ENCODE measurements at places on chromosomes 7 and 10.

GRCh38 chr10:68330852-68331454 lies 911 bp upstream of the HNRNPH3 start:
- no peak for DNase-seq

DNA sequence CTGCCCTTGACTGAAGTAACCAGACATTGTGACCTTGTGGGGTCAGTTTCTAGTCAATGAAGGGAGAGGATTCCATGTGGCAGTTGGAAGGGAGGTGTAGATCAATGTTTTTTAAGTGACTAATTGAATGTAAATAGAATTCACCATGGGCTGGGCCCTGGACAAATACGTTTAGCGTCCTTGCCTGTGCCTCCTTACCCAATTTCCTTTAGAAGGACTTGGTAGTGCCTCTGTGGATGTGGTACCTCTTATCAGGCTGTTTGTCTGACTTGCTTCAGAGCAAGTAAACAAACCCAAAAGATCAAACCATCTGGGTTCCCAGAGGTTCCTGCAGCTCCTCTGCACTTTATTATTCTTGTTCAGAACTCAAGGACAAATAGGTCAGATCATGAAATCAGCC lies 4.3 kb upstream of the KAT6B start:
- DNase-seq: no peak

GRCh38 chr7:101671371-101672356 lies 42.6 kb upstream of the MYL10 start:
- DNase-seq: no peak

DNA sequence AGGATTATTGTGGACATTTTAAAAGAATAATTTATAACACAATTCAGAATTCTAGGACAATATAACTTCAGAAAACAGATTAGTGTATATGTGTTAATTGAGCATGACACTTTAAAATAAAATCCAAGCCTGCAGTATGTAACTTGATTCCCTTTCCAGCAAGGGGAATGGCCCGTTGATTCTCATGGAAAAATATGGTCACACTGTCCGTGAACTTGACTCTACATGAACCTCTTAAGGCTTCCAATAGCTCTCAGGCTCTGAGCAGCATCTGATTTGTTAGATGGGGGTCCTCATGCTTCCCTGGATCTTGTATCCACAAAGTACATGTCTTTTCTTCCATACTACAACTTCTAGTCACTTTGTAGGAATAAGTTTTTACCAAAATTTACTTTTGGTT lies 85.5 kb upstream of the AKR1E2 start:
- DNase-seq: no peak

DNA sequence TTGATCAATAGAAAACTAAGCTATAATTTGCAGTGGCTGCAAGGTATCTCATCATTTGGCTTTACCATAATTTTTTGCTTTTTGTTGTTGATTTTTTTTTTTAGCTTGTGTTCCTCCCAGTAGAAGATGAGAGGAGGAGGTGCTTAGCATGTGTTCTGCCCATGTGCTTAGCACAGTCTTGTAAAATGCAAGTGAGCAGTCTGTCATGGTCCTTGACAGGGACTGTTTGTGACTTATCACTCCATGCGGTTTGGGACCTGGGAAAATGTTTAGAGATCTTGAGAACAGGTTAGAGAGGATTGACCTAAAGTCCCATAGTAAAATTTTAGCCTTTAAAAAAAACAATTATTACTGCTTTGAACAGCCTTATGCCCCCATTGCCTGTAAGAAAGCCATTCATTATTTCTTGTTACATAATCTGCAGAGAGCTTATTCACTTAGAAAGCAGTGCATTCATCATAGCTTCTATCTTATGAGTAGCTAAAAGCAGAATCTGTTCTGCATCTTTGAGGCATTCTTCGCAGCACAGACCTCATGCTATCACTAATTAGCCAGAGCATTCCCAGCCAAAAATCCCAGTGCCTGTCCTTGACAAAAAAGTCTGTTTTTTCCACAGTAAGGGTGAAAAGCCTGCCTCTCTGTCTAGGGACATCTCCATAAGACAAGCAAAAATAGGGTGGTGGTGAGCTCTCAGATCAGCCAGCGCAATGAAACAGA lies 748.7 kb upstream of the GALNT17 start:
- no peak for DNase-seq

GRCh38 chr10:34590793-34591192 lies 224.3 kb downstream of the PARD3 start:
- no peak for DNase-seq

DNA sequence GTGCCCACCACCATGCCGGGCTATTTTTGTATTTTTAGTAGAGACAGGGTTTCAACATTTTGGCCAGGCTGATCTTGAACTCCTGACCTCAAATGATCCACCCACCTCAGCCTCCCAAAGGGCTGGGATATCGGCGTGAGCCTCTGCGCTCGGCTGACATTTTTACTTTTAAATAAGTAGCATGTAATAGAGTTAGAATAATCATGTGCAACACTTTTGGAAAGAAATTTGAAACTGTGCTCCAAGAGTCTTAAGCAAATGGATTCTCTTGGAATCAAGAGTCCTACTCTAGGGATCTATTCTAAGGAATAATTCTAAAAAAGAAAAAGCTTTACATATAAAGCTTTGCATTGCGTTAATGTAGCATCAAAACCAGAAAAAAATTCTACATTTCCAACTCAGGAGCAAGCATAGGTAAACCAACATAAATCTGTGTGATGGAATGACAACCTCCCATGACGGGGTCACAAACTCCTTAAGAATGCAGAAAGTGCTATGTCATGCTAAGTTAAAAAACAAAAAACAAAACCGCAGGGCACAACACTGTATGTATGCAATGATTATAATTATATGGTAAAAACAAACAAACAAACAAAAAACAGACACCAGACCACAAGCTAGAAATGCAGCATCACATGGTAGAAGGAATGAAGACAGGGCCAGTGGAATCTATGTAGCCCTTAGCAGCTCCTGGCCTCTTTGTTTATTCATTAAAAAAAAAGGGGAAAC lies 98.7 kb downstream of the RNF216 start:
- DNase-seq: no peak

- DNase-seq: no peak
Measured at GRCh38 chr10:51894771-51895578, 195.6 kb upstream of the CSTF2T start.

GRCh38 chr10:119538632-119539358 lies 3.7 kb downstream of the RGS10 start:
- DNase-seq: no peak

DNA sequence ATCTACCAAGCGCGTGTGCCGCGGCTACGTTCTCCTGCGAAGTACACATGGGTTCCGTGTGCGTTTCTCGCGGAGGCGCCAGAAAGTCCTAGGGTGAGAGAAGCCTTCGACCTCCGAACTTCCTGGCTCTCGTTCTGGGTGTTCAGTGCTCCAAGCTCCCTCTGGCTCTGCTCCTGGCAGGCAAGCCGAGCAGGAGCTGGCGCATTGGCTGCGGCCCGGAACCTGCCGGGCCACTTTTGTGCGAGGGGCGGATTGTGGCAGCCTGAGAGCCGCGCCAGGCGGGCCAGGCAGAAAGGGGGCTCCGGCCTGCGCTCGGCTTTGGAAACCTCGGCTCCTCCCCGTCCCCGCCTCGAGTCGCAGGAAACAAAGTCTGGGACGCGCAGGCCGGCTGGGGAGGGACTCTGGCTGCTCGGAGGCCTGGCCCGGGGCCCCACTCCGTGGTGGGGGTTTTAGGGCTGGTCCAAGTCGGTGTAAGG lies 9.6 kb downstream of the EMX2 start:
- no peak for DNase-seq

GRCh38 chr7:43756368-43757072 lies 2.0 kb upstream of the BLVRA start:
- no peak for DNase-seq

- DNase-seq: no peak
Measured at GRCh38 chr7:65438598-65438997, 64.9 kb downstream of the ZNF92 start.

DNA sequence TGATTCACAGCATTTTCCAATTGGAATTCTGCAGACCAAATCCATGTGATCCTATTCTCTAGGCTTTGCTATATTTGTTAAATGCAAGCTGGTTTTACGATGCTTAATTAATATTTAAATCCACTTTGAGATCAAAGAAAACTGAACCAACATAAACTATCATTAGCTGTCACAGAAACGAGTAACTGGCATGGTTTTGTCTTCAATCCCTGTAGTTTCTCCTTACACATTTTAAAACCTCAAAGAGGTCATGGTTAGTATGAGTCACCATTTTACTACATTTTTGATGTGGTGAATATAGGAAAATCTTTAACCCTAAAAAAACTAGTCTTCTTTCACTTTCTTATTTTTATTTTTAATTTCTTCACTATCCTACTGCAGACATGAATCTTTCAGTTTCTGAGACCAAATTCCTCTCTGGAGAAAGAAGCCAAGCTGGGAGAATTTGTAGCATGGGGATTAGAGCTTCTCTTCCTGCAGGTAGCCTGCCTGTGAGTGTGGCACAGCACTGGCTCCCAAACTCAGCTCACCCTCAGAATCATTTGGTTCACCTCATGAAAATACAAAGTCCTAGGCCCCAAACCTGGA lies 8.7 kb upstream of the LIPM start:
- DNase-seq: no peak

DNA sequence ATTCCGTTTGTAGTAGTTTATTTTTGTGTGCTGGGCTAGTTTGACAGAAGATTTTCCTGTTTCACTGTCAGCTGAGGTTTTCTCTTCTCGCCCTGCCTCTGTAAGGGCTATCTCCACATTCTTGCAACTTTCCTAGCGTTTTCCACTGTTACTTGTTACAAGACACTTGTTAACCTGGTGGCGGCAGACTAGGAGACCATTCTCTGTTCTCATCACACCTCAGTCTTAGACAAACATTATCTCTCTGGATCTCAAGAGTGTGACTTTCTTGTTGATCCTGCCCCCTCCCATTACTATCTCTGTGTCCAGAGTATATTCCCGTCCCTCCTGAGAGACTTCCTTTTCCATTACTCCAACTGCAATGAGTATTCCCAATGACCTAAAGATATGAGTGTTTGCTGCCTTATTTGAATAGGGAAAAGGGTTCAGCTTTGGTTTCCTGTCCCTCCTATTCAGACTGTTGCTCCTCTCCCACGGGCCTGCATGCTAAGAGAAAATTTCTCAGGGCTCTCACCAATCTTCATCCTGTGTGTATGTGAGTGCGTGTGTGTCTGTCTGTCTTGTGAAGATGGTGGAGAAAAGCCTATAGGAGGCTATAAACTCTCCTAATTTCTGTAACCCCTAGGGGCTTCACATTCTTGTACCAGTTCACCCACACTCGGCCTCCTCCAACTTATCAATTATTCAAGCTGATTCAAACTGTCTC lies 722.4 kb upstream of the POT1 start:
- DNase-seq: no peak

- no peak for DNase-seq
Measured at GRCh38 chr7:49166441-49166840, 242.1 kb downstream of the CDC14C start.

DNA sequence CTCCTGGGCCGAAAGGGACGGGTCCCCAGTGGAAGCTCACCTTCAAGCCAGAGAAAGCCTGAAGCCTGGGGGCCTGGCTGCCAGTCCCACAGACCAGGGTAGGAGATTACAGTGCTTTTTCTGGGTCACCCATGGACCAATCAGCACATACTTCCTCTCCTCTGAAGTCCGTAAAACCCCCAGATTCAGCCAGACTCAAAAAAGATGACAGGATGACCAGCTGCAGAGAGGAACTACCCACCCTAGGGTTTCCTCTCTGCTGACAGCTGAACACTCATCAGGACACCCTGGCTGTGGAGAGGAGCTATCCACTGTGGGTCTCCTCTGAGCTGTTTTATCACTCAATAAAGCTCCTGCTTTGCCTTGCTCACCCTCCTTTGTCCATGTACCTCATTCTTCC lies 78.0 kb downstream of the SAMD9 start:
- no peak for DNase-seq

- DNase-seq: no peak
Measured at GRCh38 chr10:79209340-79209739, 137.9 kb upstream of the PPIF start.

DNA sequence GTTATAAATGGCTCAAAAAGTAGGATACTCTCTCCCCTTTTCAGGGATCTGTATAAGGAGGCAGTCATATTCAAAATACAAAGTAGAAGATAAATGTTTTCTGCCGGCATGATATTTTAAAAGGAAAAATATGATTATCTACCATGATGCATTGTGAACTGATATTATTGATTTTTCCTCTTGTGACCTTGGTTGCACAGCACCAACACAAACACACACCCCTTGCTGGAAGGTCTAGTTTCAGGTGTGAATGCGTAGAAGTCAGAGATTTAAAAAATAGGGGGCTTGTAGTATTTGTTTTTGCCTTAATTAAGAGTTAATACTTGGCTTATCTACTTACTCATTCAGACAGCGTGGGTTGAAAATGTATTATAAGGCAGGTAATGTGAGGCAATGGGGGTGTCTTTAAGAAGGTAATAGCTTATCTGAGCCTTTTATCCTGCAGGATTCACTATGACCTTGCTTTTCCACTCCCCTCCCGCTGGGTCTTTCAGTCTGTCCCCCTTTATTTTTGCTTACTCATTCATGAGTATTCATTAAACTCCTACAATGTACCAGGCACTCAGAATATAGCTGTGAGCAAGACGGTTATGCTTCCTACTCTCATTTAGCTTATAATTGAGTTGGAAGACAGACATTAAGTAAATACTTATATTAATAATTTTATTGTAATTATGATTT lies 390.6 kb downstream of the SDK1 start:
- no peak for DNase-seq

GRCh38 chr10:6301488-6302075 lies 98.8 kb downstream of the PFKFB3 start:
- DNase-seq: no peak

DNA sequence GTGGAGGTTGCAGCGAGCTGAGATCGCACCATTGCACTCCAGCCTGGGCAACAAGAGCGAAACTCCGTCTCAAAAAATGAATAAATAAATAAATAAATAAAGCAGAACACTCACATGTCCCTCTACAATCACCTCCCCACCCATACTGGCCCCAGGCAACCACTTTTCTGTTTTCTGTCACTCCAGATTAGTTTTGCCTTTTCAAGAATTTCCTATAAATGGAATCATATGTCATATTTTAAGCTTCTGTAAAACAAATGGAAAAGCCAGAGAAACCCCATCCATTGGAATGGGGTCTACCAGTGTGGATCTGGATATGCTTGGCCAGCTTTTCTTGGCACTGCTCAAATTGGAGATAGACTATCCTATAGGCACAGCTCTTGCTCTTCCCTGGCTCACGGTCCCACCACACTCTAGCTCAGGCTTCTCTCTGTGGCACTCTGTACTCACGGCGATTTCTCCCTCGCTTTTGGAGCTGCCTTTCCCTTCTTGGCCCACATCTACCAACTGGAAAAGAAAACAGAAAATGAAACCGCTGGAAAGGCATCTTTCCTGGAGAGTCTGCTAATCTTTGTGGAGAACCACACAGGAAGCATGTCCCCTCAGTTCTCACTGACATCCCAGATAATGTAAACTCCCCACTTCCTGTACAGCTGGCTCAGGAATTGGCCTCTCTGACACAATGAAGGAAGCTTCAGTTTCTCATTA lies 210.1 kb downstream of the JCAD start:
- no peak for DNase-seq

DNA sequence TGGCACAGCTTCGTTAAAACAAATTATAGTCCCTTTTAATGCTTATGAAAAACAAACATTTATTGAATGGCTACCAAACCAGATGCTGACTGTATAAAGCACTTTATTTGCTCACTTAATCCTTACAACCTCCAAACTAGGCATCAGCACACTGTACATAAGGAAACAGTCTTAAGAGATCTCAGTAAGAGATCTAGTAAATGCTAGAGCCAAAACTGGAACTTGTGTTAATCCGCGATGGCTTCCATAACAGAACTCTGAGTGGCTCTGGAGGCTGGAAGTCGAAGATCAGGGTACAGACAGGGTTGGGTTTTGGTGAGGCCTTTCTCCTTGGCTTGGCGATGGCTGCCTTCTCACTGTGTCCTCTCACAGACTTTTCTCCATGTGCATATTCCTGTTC lies 27.0 kb downstream of the PDZD8 start:
- no peak for DNase-seq

Data from activated CD8-positive, alpha-beta memory T cell treated with anti-CD3 and anti-CD28 coated beads for 48 hours (primary cell).